Stimulated activated CD8-positive, alpha-beta memory T cell treated with anti-CD3 and anti-CD28 coated beads, Interleukin-4, amount 100 ng/mL, for 4 hours (primary cell): ENCODE measurements at places on chromosomes 3 and 15.

DNA sequence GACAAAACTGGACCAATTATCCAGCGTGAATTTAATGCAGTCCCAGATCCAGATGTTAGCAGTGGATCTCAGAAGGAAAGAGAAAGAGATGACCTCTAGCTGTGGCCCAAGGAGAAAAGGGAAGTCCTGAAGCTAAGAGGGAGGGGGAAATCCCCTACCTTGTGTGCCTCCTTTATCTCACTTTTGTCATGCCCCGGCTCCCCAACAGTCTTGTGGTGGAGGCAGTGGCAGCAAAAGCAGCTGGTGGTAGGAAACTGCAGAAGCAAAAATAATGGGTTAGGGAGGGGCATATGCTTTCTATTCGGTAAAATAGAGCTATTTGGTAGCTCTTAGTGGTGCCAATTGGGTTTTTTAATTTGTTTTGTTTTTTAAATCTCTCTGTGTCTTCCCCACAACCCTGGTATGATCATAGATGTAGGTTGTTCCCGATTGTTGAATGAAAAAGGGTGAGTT lies 56.5 kb downstream of the MCTP2 start:
- no peak for DNase-seq

GRCh38 chr15:78292219-78292618 lies 7.2 kb downstream of the SKIC8 start:
- DNase-seq = no peak

- no peak for DNase-seq
Observed at GRCh38 chr3:64932666-64933342, 245.0 kb upstream of the ADAMTS9 start.

DNA sequence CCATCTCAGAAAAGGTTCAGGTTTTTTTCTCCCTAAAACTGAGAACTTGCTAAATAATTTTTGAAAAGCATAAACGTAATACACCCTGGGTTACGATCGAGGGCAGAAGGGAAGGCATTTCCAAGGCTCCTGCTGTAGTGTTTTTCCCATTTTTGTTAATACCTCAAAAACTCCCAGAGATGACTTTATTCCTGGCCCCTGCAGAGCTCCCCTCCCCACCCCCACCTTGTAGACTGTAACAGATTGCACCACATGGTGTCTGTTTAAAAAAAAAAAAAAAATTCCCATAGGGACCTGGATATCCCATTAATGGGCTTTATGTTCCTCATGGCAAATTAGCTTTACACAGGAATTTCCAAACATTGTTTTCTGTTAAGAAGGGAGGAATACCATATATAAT lies 38.2 kb downstream of the FEZF2 start:
- DNase-seq = no peak

DNA sequence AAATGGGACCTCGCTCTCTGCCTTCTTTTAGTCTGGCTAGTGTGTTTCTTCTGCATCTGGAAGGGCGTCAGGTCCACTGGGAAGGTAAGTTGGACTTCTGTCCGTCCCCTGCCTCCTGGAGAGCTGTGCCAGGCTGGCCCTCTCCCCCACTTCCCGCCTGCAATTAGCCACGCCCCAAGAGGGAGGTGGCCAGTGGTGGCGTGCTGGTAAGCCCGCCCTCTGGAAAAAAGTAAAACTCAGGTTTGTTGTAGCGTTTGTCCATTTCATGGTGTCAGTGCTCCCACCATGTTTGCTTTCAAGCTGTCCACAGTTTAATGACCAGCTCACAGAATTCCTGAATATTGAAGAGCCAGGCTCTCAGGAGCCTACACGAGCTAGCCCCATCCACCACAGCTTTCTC lies 55.6 kb downstream of the SLC6A6 start:
- no peak for DNase-seq

DNA sequence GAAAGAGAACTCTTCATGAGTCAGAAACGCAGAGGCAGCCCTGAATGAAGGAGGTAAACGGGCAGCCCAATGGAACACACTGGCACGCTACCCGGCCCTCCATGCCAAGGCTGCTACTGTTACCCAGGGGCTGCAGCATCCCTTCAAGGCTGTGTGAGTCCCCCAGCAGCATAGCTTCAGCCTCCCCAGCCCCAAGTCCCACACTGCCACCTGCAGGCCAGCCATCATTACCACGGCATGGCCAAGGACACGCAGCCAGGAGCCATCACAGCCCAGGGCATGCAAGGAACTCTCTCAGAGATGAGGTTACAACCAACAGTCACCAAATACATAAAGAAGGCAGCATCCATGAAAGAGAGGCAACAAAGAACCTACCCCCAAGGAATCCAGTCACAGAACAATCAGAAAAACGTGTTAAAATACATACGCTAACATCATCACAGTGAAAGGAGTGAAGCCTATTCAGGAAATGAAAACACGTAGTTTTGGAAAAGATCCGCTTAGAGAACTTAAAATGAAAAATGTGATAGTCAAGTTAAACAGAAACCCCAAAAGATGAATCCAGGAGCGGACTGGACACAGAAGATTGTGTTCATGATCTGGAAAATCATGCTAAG lies 22.4 kb downstream of the PLA2G4F start:
- no peak for DNase-seq

GRCh38 chr15:89794627-89795241 lies 18.6 kb downstream of the MESP2 start:
- DNase-seq = no peak

- DNase-seq = no peak
Observed at GRCh38 chr3:79506751-79507150, 261.0 kb downstream of the ROBO1 start.

DNA sequence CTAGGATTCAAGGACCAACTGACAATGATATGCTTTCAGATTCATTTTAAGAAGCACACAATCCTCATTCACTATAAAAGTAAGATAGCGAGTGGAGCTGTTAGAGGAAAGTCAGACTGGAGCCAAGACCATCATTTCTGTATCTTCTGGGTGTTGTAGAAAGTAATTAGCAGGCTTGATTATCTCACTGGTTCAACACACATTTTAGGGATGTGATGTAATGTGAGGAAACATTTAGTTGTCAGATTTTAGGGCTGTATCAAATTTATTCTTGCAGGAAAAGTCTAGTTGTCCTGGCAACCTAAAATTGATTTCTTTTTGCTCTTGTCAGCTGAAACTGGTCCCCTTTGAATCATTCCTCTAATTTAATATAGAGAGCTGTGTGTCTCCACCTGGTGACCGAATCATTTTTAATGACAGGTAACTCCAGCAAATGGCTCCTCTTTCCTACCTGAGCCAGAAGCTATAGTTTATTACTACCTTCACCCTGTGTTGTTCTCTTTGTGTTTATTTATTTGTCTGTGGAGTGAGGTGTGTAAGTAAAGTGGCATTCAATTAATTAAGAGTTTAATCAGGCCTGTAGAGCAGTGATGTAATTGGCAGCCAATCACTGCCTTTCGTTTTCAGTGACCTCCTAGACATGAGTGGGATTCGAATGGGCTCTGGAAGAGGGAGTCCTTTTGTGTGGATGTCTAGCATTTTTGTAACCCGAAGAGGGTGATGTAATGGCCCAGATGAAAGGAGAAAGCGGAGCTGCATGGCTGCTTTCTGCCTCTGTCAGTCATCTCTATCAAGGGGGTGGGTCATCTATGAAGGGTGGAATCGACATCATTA lies 125.8 kb downstream of the LPP start:
- no peak for DNase-seq

DNA sequence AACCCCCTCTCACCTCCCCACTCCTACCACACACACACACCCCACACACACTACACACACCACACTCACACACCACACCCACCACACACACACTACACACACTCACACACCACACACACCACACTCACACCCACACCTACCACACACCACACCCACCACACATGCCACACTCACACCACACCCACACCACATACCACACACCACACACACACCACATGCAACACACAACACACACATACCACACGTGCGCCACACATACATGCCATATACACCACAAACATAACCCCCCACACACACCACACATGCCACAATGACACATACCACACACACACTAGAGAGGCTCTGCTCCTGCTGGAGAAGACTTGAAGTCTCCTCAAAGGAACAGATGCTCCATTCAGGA lies 5.9 kb upstream of the ITPKA start:
- no peak for DNase-seq

- no peak for DNase-seq
Observed at GRCh38 chr3:40211579-40211978, 97.9 kb upstream of the EIF1B start.

DNA sequence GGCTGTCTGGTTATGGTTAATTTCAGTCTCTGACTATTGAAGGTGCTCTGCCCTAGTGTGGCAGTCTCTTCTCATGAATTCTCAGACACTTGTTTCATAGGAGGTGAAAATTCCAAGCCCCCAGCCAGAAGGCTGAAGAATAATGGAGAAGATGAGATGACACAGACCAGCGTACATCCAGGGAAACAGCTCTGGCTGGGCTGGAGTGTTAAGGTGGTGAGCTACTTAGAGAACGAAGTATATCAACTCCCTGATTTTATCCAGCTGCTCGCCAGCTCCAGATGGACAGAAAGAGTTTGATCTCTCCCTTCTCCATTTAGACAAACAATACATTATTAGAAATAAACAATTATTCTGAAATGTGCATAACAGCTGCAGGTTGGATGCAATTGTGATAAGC lies 494.5 kb upstream of the RGMA start:
- no peak for DNase-seq

DNA sequence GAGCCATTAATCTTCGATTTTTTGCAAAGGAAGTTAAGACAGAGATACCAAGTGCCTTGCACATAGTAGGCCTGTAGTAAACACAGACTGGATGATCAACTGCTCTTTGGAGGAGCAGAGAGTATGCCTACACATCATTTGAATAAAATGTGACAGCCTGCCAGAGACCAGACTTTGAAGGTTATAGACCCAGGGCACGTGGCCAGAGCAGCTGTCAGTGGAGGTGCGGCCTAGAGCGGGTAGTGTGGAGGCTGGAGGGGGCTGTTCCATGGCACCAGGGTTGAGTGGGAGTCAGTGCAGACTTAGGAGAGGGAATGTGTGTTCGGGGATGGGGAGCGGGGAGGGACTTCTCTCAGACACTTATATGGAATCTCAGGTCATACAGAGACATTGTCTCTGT lies 80.8 kb downstream of the SMAD3 start:
- no peak for DNase-seq

DNA sequence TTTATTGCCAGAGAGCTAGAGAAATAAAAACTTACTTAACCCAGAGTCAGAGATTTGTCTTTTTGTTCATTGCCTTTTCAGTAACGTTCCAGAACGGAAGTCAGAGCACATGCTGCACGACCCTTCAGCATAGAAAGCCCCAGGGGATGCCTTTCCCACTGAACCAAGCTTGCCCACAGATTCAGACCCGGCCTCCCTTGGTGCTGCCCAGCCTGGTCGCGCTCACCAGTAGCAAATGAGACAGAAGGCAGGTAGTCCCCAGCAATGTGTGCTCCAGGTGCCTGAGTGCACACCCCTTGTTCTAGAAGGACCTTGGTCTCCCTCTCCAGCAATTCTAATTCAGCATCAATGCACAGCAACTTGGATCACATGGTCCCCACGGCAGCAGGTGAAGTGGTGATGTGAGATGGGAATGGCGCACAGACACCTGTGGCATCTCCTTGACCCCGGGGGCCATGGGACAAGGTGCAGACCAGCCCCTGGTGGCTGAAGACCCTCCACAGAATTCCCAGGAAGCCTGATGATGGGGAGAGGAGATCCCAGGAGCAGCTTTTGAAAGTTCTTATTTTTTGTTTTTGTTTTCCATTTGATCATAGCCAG lies 91.8 kb upstream of the IQSEC1 start:
- DNase-seq = no peak

- DNase-seq = no peak
Observed at GRCh38 chr3:5499404-5499803, 311.9 kb downstream of the EDEM1 start.

DNA sequence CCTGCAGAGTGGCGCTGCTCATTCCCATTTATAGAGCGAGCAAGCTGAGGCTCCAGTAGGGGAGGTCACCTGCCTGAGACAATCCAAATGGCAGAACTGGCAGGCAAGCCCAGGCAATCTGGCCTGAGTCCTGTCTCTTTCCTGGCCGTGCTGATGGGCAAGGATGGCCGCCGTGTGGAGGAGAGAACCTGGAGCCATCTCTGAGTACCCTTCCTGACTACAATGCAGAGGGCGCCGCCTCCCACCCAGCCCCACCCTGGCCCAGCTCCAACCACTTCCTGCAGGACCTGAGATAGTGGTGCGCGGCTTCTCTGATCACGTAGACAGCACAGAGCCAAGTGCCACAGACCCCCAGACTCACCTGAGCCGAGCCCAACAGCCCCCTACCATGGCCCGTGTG lies 7.0 kb downstream of the TLR9 start:
- no peak for DNase-seq

DNA sequence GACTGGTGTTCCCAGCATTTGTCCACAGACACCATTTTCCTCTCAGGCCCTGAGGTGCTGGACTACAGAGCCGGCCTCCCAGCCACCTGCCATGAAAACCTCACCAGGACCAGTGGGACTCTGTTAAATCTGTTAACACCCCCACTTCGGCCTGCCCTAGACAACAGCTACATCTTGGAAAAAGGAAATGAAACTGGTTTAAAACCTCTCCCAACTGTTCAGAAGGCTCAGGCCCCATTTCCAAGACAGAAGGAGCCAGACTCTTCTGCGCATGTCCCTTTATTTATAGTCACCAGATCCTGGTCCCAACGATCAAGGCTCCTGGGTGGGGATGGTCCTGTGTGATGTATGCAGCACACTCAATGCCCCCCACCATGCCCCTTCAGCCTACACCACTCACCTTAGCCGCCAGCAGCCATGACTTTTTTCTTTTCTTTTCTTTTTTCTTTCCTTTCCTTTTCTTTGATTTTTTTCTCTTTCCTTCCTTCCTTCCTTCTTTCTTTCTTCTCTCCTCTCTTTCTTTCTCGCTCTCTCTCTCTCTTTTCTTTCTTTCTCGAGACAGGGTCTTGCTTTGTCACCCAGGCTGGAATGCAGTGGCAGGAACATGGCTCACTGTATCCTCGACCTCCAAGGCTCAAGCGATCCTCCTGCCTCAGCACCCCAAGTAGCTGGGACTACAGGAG lies 25.5 kb upstream of the FLNB start:
- DNase-seq = no peak

- no peak for DNase-seq
Observed at GRCh38 chr3:154684021-154684420, 254.0 kb upstream of the GPR149 start.

- no peak for DNase-seq
Observed at GRCh38 chr3:139588450-139588849, 48.9 kb upstream of the RBP1 start.

- DNase-seq = no peak
Observed at GRCh38 chr3:36904641-36905040, 40.2 kb downstream of the TRANK1 start.

DNA sequence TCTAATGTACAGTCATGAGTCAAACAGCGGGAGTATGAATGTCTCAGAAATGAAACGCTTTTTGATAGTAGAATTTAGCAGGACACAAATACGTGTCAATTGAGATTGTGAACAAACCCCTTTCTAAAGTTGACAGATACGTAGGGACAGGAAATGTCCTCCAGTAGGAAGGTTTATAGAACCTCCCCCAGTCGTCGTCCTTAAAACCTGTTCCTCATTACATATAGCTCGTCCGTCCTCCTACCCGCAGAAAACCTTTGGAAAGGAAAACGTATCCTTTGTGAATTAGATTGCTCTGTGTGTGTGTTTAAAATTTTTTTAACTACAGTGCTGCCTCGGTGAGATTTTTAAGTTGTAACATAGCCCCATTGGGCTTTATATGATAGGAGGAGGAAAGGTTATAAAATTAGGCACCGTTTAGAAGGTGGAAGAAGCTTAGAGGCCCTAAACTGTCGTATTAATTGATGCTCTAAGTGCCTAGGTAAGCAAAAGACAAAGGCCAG lies 4.1 kb downstream of the UBE2E1 start:
- no peak for DNase-seq
